Activated CD4-positive, alpha-beta T cell treated with anti-CD3 and anti-CD28 coated beads for 36 hours (primary cell): ENCODE measurements at places on chromosomes 4 and X. TPM values are rescaled to one million over a fixed set of nuclear protein-coding genes. Genes with fewer than 3 reads are reported as not detected.

- H3K36me3 ChIP-seq: no peaks in the 10 kb centered on the region
- no peak for DNase-seq
- no peak overlapping the region for H3K27ac ChIP-seq
- no peak overlapping the region for H3K4me3 ChIP-seq
- H3K27me3 ChIP-seq: peaks cover 2% of the 10 kb centered on the region
- peaks cover 21% of the 10 kb centered on the region for H3K4me1 ChIP-seq
Observed at GRCh38 chr4:15418956-15419355, 8.9 kb upstream of the C1QTNF7 start.

- no peaks in the 10 kb centered on the region for H3K36me3 ChIP-seq
- peaks cover 18% of the 10 kb centered on the region for H3K4me1 ChIP-seq
- no peaks in the 10 kb centered on the region for H3K27me3 ChIP-seq
- no peak overlapping the region for H3K4me3 ChIP-seq
- no peak for DNase-seq
Observed at GRCh38 chrX:119497185-119497584, 28.9 kb downstream of the SLC25A5 start.

DNA sequence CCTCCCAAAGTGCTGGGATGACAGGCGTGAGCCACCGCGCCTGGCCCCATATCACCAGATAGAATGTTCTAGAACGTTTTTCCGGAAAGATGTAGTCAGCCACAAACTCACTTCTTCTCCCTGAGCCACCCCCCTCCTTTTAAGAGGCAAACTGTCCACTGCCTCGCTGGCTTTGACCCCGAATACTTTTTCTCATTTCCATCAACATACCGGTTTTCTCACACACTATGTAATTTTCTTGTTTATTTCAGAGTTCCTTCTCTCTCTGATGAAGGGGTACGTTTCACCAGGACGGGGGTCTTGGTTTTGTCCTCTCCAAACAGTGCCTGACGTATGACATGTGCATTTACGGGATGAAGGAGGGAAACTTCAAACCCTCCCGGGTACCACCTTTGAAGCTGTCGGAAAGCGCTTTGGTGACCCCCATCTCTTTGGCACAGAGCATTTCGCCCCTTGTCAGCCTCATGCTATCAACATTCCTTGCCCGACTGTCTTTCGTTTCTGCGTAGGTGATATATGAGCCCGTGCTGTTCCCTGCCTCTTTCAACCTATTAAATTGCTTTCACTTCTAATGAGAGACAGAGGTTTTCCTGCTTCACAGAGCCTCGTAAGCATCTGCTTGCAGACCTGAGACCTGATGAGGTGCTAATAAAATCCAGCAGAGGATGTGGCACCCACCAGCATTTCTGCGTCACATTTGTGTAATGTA, 73.8 kb downstream of the CRLF2 start:
- no peak overlapping the region for H3K4me3 ChIP-seq
- no peaks in the 10 kb centered on the region for H3K27me3 ChIP-seq
- H3K27ac ChIP-seq: no peak overlapping the region
- no peaks in the 10 kb centered on the region for H3K4me1 ChIP-seq
- H3K36me3 ChIP-seq: no peaks in the 10 kb centered on the region

Gene CTAG1A
- total RNA-seq: not detected

DNA sequence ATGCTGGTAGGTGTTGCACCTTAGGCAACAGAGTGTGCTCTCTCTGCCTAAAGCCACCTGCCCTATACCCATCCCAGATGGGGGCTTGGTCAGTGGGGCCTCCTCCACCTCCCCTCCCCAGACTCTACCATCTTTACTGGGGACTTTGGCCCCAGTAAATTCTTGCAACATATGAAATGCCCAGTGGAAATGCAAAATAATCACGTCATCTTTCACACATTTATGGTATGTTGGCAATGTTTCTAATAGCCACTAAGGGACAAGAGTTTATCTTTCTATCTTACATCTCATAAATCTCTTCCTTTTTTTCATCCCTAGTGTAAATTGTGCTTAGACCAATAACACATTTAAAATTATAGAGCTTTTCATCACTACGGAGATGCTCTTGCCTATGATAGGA, 103.0 kb upstream of the MAML3 start:
- peaks cover 24% of the 10 kb centered on the region for H3K4me1 ChIP-seq
- peaks cover 21% of the 10 kb centered on the region for H3K27me3 ChIP-seq
- no peak overlapping the region for H3K4me3 ChIP-seq
- H3K36me3 ChIP-seq: peaks cover under 1% of the 10 kb centered on the region
- H3K27ac ChIP-seq: no peak overlapping the region
